Breast epithelium (tissue), 4 donors: ENCODE measurements at places on chromosomes 4 and X. TPM values are rescaled to one million over a fixed set of nuclear protein-coding genes. Genes with fewer than 3 reads are reported as not detected.

DNA sequence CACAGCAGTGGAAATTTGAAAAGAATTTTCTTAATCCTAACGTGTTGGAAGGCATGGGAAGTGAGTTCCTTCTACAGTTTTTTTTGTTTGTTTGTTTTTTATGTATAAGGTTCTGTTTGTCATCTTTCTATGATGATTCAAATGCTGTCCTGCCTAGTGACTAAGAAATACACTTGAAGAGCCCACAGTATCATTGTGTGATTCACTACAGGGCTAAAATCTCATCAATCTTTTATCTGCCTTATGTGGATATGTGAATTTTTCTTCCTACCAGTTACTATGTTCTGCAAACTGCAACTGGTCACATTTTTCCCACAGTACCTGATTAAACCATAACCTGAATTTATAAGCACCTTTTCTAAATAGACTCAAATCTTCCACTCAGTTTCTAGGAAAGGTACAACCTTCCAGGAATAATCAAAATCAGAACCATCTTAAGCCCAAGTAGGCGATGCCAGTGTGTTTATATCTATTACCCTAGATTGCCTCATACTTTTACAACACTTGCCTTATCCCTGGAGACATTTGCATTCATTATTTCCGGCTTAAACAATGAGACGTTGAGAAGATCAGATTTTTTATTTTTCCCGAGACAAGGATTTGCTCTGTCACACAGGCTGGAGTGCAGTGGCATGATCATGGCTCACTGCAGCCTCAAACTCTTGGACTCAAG is 214.6 kb upstream of the GALNT7 start:
- DNase-seq = no peak

GRCh38 chr4:38364383-38364963 is 299.5 kb upstream of the KLF3 start:
- no peak for DNase-seq

GRCh38 chr4:10305816-10306215 is 151.4 kb downstream of the ZNF518B start:
- no peak for DNase-seq

KLF8 gene
- 27.4 TPM for total RNA-seq

ARX gene
- not detected for total RNA-seq

ADH1A gene
- not detected for total RNA-seq
